Motor neuron (in vitro differentiated cells): ENCODE measurements at places on chromosomes 1 and 21. TPM values are rescaled to one million over a fixed set of nuclear protein-coding genes. Genes with fewer than 3 reads are reported as not detected.
A peak's percentile ranks its signal among the peaks of the same experiment; 100 is the strongest.

The CRABP2 gene
- total RNA-seq: 784 and 813 TPM in 2 replicates

The LAPTM5 gene
- total RNA-seq: 2.0 and 2.3 TPM in 2 replicates

The AK4 gene
- total RNA-seq: 28.9 and 32.6 TPM in 2 replicates

The SPRR3 gene
- not detected in 2 replicates for total RNA-seq

The TRIM62 gene
- 7.6 and 9.1 TPM in 2 replicates for total RNA-seq

The UBXN10 gene
- total RNA-seq: 0.19 TPM in 1 of 2 replicates, not detected in the other

The DFFB gene
- 4.7 and 5.3 TPM in 2 replicates for total RNA-seq

The CGN gene
- total RNA-seq: 0.21 and 0.26 TPM in 2 replicates

The OR2T12 gene
- total RNA-seq: 1.5 and 1.7 TPM in 2 replicates

The FUBP1 gene
- total RNA-seq: 372 and 380 TPM in 2 replicates

The SYT6 gene
- total RNA-seq: 11.4 and 12.2 TPM in 2 replicates

The PRMT2 gene
- total RNA-seq: 75.5 and 83.4 TPM in 2 replicates

DNA sequence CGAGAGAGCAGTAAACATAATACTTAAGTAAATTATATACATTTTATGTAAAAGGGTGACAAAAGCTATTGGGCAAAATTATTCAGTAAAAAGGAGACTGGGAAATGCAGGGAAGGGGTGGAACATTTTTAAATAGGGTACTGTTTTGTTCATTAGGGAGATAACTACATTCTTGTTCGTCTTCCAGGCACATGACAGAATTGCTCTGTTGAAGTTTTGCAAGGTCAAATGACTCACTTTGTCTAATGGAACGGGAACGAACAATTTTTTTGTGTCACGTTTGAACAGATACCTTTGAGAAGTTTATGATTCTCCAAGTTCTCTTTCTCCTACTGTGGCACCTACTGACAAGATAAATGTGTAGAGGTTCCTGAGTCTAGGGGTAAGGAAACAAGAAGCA lies 382.3 kb upstream of the ZRANB2 start:
- ATAC-seq: no peak

- ATAC-seq: no peak
Measured at GRCh38 chr1:118250232-118250631, 65.2 kb upstream of the SPAG17 start.

- no peak for ATAC-seq
Measured at GRCh38 chr21:15370462-15370975, 305.7 kb upstream of the NRIP1 start.

- no peak for ATAC-seq
Measured at GRCh38 chr1:84704872-84705417, 14.7 kb upstream of the SSX2IP start.

DNA sequence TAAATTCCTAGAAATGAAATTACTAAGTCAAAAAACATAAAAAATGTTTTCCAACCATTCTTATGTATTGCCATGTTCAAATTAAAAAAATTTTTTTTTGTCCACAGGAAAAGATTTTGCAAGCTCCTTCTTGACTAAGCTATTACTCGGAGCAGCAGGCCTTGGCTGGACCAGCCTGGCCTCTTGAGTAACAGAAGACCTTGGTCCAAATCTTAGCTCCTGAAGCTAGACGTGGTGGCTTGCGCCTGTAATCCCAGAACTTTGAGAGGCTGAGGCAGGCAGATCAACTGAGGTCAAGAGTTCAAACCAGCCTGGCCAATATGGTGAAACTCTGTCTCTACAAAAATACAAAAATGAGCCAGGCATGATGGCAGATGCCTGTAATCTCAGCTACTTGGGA lies 77.6 kb downstream of the CLSTN1 start:
- ATAC-seq: no peak

DNA sequence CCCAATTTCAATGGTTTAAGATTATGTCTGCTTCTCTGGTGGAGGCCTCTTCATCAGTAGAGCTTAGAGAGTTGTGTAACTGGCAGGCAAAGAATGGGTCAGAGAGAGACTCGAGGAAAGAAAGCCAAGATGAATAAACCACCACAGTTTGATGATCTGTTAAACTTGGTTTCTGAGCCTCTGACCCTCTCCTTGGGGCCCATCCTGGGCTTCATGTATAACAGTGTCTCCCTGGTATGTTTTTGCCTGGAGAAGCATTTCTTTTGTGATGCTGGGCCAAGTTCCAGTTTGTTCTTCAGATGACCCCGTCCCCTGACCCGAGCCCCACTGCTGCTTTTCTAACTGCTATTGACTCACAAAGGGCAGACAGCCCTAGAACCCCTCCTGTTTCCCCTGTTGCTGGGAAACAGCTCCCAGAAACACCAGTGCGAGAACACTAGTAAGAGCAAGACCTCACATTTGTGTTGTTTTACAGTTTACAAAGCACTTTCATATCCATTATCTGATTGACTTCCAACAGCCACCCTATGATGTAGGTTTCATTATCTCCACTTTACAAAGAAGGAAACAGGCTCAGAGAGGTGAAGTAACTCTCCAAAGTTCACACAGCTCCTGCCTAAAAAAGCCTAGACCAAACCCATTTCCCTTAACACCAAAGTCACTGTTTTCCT lies 9.0 kb downstream of the CD2 start:
- peak; percentile 78 for ATAC-seq

- no peak for ATAC-seq
Measured at GRCh38 chr1:88867743-88868521, 23.4 kb downstream of the GTF2B start.

GRCh38 chr1:155809088-155809487 lies 47.9 kb downstream of the GON4L start:
- ATAC-seq: no peak

- ATAC-seq: no peak
Measured at GRCh38 chr1:203035111-203036000, 9.1 kb downstream of the PPFIA4 start.

DNA sequence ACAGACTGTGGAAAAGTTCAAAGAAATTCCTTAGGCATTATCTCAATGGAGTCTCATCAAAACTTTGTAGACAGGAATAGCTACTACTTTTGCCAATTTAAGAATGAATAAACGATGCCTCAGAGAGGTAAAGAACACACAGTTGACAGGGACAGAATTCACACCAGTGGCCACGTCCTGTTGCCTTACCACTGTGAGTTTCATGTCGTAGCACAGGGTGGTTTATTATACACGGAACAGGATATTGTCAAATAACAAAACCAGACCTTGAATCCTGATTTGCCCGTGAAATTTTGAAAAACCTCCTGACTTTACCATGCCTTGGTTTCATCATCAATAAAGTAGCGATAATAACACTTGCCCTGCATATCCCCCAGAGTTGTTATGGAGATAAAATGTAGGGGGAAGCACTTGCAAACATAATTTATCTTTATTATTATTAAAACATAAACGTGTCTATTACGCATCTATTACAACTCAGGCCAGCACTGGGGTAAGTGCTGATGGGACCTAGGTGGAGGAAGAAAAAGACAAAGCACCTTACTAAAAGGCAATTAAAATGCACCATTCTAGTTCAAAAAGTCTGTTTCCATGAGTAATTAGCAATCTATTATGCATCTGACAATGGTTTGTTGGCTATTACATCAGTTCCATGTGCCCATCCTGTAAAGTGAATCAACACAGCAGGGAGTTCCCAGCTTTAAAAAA lies 408.1 kb upstream of the RUNX1 start:
- no peak for ATAC-seq

- ATAC-seq: no peak
Measured at GRCh38 chr21:35637431-35637830, 422.9 kb downstream of the SETD4 start.

DNA sequence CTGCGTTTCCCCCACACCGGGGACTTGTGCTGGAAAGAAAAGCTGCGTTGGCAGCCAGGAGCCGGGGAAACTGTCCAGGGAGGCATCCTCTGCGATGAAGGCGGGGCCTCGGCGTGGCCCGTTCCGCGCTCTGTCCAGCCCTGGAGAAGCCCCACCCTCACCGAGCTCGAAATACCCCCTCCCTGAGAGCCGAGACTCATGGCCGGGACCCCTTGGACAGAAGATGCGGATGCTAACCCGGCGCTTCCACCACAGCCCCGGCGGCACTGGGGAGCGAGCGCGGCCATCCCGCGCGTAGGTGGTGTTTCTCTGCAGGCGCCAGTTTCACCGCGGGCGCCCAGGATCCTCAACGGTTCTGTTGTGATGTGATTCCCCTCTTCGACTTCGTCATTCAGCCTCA lies 31.6 kb downstream of the PDE9A start:
- ATAC-seq: no peak

DNA sequence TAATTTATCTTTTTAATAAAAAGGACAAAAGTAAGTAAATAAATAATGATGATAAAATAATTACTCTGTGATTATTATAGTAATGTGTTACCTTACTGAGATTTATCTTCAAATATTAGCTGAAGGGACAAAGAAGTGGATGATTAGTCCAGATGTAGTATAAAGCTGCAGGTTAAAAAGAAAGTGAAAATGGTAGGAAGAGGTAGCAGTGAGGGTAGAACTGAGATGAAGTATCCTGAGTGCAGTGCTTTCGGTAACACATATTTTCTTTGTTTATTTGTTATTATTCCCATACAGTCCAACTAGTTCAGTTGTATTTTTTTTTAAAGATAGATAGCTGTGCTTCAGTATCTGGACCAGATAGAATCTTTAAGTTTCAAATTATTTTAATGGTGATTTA lies 1203.5 kb downstream of the NCAM2 start:
- ATAC-seq: no peak

- ATAC-seq: no peak
Measured at GRCh38 chr1:157700732-157701131, at the start of gene FCRL3. TSS of gene FCRL3 (minus strand) at chr1:157700769. CDS start at chr1:157700489, 280 bp downstream.

DNA sequence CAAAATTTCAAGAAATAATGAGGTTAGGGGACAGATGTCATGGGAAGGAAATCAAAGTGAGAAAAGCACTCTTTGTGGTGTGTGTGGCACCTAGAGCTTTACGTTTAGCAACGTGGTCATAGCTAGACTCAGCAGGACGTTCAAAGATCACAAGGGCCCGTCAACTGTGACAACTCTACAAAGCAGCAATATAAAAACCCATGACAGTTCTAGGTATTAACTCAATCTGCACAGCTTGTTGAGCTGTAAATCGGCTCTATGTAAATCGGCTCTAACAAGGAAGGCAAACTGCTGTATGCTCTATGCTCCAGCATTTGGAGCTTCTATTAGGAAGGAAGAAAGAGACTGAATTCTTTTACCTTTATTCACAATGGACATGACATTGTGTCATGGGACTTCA lies 64.8 kb downstream of the TP53BP2 start:
- peak; percentile 72 for ATAC-seq

DNA sequence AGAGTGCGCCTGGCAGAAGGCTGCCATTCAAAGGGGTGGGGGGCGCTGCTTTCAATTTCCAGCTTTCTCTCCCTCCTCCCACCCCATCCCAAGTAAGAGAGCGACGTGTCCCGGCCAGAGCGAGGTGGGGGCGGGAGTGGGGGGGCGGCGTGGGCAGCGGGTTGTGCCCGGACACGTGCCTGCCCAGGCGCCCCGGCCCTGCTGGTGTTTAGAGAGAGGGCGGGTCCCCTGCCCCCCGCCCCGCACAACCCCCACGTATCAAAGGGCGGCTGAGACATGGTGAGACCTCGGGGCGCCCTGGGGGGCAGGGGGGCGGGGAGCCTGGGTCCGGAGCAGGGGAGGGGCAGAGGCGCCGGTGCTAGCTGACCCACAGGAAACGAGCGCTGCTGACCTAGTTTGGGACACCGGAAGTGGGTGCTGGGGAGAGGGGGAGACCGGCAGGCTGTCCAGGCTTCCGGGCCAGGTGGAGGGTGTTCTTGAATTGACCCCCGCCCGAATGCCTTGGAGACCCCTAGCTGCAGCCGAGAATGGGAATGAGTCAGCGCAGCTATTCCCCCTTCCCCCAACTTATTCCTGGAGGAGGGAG lies 1.3 kb downstream of the ZBTB7B start:
- ATAC-seq: peak; percentile 6
